ENCODE measurements at places on chromosomes 6 and 20.

GRCh38 chr6:13427316-13427715 lies 60.1 kb downstream of the GFOD1 start:
- DNase-seq: no peak

DNA sequence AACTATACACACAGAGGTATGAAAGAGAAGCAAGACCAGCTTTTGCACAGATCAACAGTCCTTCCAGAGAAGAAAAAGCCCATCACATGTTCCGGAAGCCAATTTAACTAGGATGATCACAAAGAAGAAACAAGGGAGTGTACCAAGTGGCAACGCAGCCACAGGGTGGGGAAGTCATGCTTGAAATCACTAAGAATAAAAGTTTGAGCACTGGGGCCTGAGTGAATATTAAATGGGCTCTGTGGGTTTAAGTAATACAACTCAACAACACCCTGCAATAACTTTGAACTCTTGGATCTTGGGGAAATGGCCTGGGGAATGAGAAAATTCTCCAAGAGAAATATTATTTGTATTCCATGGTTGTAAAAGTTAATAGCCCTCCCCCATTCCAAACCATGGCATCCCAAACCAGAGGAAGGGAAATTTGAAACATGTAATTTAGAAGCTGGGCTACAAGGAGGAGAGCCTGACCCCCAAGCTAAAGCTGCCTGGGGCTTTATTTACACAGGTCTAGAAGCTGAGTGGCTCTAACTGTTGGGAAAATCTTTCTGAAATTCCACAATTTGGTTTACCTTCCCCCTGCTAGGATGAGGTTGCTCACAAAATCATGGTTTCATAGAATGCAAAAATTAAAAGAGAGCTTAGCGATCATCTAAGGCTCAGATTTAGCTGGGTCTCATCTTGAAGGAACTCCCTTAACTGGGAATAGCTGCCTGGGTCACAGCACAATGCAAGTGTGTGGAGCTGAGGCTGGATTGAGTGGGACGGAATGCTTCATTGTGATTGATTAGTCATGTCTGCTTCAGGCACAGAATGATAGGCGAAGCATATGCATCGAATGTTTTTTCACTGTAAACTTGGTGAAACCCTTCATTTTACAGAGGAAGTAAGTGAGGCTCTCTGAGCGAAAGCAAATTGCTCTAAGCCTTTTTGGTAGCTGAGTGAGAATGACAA lies 143.6 kb downstream of the BMP7 start:
- no peak for DNase-seq

- DNase-seq: no peak
Measured at GRCh38 chr6:167996424-167997199, 859 bp upstream of the KIF25 start.

GRCh38 chr6:93790981-93791380 lies 371.6 kb upstream of the EPHA7 start:
- DNase-seq: no peak

- no peak for DNase-seq
Measured at GRCh38 chr20:58322083-58322482, 12.6 kb downstream of the RAB22A start.

- peak; percentile 28 for DNase-seq
Measured at GRCh38 chr6:9540534-9541126, 874.2 kb downstream of the TFAP2A start.

GRCh38 chr20:49381558-49382493 lies 100.6 kb downstream of the KCNB1 start:
- DNase-seq: no peak

DNA sequence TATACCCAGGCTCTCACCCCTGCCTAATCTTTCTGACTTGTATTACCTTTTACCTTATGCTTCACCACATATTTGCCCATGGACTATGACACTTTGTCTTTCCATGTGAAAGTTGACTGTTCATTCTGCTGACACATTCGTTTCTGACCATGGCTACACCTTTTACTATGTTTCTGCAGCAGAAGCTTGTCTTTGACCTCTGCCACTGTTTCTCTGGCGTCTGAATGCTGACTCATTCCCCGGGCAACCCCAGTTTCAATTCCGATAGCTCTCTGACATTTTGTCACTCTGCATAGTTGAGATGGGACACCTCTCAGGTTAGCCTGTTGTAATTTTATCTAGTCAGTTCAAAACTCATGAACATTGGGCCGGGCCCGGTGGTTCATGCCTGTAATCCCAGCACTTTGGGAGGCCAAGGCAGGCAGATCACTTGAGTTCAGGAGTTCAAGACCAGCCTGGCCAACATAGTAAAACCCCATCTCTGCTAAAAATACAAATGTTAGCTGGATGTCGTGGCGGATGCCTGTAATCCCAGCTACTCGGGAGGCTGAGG lies 50.7 kb downstream of the SLC26A8 start:
- DNase-seq: peak; percentile 77

DNA sequence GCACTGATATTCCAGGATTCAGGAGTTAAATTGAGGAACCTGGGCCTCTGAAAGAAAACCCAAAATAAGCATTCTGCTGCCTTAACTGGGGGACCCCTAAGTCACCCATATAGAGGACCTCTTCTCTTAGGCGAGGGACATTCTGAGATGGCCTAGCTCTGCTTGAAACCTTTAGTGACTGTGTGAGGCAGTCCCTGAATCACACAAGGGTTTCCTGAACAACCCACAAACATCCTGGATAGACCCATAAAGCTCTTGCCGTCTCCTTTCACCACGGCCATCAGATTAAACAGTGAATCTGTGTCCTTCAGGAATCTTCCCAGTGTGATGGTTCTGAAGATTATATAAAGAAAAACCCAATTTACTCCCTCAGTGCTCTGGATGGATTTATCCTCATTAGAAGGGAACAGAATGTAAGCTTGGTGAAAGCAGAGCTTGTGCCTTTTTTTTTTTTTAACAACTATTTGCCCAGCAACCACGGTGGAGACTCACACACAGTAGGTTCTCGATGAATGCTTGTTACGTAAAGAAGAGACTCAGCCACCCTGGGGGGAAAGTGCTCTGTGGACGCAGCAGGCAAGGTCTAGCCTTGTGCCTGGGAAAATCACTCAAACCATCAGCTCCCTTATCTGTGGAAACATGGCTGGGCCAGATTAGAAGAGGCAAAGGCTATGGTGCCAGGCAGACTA lies 39.1 kb upstream of the SIRPG start:
- no peak for DNase-seq

GRCh38 chr6:2732503-2733089 lies 18.1 kb downstream of the MYLK4 start:
- DNase-seq: no peak

DNA sequence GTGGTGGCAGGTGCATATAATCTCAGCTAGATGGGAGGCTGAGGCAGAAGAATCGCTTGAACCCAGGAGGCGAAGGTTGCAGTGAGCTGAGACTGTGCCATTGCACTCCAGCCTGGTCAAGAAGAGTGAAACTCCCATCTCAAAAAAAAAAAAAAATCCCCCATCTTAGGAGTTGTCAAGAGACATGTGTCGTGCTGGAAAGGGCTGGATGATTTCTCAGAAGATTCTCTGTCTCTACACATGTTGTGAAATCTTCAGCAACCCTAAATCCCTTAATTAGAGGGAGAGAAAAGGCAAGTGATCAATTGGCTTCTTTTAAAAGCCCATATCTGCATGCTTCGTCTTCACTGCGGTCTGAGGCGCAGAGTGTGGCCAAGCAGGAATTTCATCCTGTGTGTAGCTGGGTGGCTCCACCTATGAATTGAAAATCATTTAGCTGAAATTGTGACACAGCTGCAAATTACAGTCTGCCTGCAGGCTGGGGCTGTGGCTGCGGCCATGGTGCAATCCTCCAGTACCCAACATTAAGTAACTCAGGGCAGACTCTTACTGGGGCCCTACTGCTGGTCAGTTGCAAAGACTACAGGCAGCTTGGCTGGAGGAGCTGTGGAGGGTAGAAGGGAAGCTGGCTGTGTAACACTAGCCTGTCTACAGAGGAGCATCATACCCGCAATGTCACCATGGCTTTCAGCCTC lies 3.2 kb upstream of the TGM3 start:
- no peak for DNase-seq

DNA sequence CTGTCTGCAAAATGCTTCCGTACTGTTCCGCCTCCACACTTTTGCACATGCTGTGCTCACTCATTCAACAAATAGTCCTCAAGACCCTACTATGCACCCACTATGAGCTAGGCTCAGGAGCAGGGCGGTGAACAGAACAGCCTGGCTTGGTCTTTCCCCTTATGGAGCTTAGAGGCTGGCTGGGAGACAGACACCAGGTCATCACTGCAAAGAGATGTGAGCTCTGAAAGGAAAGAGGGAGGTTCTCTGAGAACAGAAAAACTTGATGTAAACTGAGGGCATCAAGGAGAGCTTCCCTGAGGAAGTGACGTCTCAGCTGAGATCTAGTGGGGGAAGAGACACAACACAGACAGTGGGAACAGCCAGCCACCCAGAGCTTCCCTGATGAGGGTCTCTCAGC lies 31.0 kb upstream of the TGM2 start:
- no peak for DNase-seq

GRCh38 chr6:165852676-165853075 lies 189.6 kb upstream of the PDE10A start:
- DNase-seq: peak; percentile 6

GRCh38 chr20:24485981-24486380 lies 16.6 kb downstream of the SYNDIG1 start:
- no peak for DNase-seq

DNA sequence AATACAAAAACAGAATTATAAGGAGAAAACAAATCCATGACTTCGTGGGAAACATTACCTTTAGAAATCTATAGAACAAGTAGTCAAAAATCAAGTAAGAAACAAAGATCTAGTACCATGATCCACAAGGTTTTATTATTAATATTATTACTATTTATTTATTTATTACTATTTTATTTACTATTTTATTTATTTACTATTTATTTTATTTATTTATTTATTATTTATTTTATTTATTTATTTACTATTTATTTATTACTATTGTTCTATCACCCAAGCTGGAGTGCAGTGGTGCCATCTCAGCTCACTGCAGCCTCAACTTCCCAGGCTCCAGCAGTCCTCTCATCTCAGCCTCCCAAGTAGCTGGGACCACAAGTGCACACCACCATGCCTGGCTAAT lies 13.5 kb upstream of the ELMO2 start:
- no peak for DNase-seq

GRCh38 chr6:150547502-150548222 lies 52.0 kb upstream of the PLEKHG1 start:
- DNase-seq: no peak

DNA sequence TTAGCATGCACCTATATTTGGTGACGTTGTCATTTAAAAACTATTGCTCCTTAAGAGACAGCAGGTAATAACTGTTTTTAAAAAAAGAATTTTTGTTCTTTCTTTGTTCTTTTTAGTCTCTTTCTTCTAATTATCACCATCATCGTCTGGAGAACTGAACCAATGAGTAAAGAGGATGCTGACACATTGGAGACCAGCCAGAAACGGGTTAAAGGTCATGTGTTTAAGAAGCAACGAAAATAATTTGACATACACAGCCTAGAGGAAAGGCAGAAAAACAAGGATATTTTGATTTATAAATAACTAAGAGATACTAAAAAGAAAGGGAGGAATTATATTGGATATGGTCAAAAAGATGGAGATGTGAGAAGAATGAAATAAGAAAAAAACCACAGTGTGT lies 19.2 kb upstream of the FYN start:
- DNase-seq: no peak

GRCh38 chr6:148723484-148723883 lies 23.3 kb upstream of the UST start:
- DNase-seq: no peak

DNA sequence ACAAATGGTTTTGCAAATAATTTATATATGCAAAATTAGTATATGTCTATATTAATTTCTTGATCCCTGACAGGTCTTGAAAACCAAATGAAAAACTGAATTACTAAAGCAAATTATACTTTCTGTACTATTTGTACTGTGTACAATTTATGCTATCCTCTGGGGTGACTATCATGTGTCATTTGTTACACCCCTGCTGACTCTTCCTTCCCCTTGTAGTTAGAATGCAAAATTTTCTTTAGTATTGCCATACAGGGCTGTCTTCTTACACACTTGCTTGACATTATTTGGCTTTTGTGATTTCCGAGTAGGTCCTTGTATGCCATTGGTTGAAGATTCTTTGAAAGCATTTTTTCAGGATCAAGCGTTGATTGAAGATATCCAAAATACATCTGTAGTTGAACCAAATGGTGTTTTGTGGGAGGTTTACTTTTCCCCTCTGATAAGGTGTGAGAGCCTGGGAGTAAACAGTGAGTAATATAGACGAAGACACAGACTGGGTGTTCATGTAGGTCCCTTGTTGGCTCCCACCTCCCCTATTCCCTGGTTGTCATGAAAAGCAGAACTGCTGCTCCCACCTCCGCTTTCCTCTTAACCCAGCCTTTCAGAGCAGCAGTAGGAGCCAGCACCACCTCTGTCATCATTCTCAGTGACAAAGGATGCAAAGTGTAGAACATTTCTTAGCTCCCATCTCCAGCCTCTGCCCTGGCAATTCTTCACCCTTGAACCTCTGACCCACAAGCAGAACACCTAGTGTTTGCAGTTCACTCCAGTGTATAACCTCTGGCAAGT lies 29.0 kb downstream of the NCOA7 start:
- no peak for DNase-seq

GRCh38 chr6:143279385-143279784 lies 171.1 kb downstream of the ADAT2 start:
- DNase-seq: peak; percentile 29

GRCh38 chr6:37919417-37920157 lies 100.1 kb downstream of the ZFAND3 start:
- DNase-seq: no peak

- DNase-seq: no peak
Measured at GRCh38 chr6:703552-703951, 10.6 kb upstream of the EXOC2 start.
